Putamen (tissue), 1 donor: ENCODE measurements at places on chromosomes 13 and 19.

DNA sequence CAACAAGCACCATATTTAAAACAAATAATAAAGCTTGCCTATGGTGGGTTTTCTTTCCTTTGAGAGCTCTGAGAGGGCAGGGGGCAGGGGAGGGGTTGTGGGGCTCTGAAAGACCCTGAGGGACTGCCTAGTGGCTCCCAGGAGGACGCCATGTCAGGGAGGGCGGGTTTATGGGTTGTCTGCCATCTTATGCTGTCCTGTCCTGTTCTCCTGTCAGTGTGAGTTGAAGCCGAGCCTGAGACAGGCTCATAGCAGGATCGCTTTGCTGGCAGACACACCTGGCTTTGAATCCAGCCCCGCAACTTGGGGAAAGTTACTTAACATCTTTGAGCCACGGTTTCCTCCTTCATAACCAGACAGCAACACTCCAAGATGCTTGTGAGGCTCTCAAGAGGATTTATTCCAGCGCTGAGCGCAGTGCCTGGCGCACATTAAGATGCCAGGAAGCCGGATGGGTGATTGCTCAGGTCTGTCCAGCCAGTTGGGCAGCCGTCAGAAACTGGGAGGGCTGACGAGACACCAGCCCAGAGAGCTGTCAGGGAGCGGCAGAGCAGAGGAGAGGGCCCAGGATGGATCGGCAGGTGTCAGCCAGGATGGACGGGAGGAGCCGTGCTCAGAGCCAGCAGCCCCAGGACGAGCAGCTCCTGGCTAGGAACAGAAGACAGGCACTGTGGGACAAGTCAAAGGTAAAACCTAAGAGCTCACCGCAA lies 36.8 kb upstream of the C1QTNF9 start:
- DNase-seq = no peak

DNA sequence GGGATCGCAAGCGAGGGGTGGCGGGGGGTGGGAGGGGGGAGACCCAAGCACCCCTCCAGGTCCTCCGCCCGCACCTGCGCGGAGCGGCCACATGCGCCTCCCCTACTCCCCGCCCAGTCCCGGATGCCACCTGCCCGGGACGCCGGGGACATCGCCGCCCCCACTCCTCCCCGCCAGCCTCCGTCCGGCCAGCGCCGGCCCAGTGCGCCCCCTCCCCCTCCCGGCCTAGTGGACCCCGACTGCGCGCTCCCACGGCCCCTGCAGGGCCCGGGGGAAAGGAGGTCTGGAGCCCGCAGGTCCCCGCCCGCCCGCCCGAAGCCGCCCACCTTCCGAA lies 263 bp downstream of the RHPN2 start:
- DNase-seq = no peak

DNA sequence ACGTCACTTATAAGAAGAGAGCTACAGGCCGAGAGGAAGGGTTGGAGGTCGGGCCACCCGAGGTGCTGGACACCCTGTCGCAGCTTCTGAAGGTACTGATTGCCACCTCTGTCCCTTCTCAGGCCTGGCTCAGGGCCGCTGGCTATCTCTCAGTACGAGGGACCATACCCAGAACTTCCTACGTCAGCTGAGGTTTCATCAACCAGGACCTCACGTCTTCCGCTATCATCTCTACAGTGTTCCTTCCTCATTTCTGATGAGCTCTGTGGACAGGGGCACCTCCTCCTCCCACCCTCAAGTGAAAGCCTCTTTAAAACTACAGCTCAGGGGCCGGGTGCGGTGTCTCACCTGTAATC lies 58.2 kb upstream of the USE1 start:
- no peak for DNase-seq

DNA sequence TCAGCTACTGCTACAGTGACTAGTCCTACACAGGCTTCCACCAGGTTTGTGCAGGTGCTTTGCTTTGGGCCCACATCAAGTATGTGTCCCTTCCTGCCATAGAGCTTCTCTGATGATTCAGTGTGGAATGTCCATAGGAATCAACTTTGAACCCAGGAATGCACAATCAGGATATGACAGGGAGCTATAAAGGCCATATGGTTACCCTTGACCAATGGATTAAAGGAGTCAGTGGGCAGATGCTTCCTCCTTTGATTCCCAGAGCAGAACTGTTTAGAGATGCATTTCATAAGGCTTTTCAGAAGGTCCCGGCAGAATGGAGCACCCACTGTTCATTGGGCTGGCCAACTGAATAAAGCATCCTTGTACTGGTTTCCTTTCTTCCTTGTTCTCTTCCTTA lies 145.2 kb upstream of the WASF3 start:
- DNase-seq = no peak

DNA sequence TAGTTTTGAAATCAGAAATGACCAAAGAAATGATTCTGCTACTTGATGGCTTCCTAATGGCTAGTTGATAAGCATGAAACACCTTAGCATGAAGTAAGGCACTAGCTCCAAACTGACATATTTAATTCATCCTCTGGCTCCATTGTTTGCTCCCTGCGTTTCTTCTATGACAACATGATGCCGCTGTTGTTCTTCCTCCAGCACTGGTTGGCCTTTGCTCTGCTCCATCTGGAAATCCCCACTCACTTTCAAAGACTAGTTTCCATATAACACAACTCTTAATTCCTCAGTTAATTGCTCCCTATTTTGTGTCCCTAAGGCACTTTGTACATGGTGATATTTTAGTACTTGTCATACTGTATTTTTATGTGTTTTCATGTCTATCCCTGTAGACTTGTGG lies 151.6 kb downstream of the GPC6 start:
- no peak for DNase-seq

- DNase-seq = peak; percentile 56
Observed at GRCh38 chr13:42969565-42970172, 22.4 kb downstream of the EPSTI1 start.
